ENCODE measurements at places on chromosomes 2 and 18.

DNA sequence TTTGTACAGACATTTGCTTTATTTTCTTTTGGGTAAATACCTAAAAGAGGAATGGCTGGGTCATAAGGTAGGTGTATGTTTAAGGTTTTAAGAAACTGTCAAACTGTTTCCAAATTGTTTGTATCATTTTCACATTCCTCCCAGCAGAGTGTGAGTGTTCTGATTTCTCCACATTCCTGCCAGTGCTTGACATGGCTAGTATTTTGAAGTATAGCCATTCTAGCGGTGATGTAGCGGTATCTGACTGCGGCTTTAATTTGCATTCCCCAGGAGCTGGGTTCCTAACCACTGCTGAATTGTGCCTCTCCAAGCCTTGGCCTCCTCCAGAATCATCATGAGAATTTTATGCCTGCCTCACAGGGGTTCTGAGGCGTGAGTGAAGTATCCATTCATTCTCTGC is 61.8 kb upstream of the ARL4C start:
- no peak for DNase-seq

GRCh38 chr2:118548880-118549488 is 298.5 kb downstream of the EN1 start:
- no peak for DNase-seq

DNA sequence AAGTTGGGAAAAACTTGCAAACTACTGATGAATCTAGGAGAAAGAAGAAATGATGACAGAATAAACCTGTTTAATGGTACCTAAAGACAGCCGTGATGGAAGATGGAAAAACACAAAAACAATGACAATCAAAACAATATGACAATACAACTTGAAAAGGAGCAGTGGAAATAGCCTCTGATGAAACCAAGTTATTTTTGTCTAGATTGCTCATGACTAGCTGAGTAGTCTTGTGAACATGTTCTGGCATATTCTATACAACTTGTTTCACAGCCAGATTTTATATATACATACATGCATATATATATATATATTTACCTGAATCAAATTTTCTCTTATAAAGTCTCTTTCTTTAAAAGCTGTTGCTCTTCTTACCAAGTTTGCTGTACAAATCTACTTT is 439.1 kb downstream of the TGIF1 start:
- DNase-seq, result no peak

GRCh38 chr2:235725016-235725489 is 231.2 kb downstream of the AGAP1 start:
- no peak for DNase-seq

GRCh38 chr18:45802814-45803492 is 22.5 kb upstream of the SIGLEC15 start:
- DNase-seq, result no peak

DNA sequence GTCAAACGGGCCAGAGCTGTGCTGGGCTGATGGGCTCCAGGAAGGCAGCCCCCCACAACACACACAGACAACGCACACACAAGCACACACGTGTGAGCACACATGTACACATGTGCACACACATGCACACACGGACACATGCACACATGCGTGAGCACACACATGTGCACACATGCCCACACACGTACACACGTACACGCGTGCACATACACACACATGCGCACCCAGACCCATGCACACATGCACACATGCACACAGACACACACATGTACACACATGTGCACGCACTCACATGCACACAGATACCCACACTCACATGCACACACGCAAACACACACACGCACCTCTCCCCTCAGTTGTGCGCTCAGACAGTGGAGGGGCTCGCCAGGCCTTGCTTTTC is 31.2 kb upstream of the HPCAL1 start:
- DNase-seq, result no peak

- no peak for DNase-seq
Measured at GRCh38 chr2:71856773-71857525, 290.7 kb downstream of the CYP26B1 start.

GRCh38 chr2:112156152-112156986 is 18.2 kb downstream of the FBLN7 start:
- DNase-seq, result no peak

DNA sequence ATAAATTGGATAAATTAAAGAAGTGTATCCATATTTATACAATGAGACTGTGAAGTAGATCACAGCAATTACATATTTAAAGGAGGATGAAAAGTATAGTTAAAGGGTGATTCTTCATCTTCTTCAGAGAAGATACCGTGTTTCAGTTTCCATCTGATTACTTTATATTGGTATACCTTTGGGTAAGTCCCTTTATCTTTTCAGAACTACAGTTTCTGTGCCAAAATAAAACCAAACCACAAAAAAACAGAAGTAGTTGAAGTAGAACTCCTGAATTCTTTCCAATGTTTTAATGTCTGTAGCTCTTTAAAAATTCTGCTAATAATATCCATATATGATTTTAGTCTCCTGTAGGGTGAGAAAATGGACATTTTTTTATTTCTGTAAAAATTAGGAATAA is 231.2 kb upstream of the LINC00305 start:
- no peak for DNase-seq

DNA sequence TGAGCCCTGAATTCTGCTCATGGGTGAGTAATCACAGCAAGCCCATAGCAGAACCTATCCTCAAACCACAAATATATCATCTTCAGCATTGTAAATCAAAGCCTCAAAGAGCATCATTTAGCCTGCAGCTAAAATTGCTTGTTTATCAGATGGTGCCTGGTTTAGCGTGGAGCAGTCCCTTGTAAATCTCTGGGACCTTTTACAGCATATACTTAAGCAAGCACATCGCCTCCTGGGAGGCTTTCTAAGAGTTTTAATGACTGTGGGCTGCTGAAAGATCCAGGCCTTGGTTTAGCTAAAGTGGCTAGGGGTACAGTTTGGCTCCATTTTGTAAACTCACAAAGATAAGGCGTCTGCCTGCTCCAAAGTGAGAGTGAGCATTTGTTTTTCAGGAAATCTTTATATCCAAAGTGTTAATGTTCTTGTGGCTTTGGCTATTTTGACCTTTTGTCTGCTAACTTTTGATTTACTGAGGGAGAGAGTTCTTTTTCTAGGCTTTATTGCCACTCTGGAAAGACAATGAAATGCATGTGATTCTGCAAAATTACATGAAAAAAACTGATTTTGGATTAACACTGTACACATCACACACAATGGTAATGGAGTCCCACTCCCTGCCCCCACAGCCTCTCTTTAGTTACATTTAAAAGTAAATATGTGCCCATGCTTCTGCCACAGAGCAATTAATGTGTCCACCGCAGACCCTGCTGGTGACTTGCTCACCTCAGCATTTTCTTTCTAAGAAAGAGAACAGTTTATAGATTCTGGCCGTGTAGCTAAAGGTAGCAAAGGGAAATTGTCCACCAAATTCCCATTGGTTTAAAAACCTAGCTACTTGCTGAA is 194.8 kb downstream of the LNPK start:
- DNase-seq, result no peak

DNA sequence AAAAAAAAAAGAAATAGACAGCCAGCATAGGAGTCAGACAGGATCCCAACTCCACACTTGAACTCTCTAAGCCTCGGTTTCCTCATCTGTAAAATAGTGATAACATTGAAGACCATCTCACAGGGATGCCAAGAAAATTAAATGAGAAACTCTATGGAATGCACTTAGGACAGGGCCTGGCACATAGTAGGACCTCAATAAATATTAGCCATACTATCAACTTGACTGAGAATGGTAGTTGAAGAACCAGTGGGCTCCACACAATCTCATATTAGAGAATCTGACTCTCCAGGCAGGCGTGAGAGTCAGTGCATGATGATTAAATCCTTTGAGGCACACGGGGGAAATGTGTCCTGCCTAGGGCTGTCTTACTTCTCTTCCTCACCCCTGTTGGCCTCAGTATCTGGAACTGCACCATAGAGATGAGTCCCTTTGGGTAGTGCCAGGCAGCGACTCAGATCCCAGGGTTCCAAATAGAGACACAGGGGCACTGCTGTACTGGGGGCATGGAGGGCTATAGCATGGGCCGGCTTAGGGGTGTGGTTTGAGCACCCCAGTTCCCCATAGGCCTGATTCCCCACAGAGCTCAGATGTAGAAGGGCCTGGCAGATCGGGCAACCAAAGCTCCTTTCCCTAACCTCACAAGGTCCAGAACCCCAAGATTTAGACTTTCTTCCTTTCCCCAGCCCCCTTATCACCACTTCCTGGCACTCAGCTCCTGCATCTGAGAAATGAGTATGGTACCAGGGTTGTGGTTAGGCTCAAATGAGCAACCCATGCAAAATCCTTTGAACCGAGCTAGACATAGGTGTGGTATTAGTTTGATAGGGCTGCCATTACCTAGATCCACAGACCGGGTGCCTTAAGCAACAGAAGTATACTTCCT is 51.3 kb upstream of the CAB39 start:
- DNase-seq, result no peak

- DNase-seq, result no peak
Measured at GRCh38 chr2:130882111-130882690, 45.5 kb downstream of the ARHGEF4 start.

- no peak for DNase-seq
Measured at GRCh38 chr2:205723179-205723578, 40.9 kb downstream of the NRP2 start.

DNA sequence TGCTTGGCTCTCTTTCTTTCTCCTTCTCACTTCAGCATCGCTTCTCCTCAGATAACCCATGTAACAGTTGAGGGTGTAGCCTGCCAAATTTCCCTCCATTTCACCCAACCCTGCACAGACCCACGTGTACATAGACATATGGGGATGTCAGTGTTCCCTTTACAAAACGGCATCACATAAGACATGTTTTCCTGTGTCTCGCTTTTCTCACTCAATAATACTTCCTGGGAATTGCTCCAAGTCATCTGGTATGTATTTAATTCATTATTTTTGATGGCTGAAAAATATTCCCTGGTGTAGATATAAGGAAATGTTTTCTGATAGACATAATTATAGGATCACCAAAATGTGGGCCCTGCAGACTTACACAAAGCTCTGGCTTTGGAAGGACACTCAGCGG is 176.8 kb downstream of the LOXHD1 start:
- no peak for DNase-seq

- no peak for DNase-seq
Measured at GRCh38 chr2:27033253-27033852, 588 bp downstream of the TMEM214 start.

- no peak for DNase-seq
Measured at GRCh38 chr2:144426355-144426754, 93.6 kb downstream of the ZEB2 start.

DNA sequence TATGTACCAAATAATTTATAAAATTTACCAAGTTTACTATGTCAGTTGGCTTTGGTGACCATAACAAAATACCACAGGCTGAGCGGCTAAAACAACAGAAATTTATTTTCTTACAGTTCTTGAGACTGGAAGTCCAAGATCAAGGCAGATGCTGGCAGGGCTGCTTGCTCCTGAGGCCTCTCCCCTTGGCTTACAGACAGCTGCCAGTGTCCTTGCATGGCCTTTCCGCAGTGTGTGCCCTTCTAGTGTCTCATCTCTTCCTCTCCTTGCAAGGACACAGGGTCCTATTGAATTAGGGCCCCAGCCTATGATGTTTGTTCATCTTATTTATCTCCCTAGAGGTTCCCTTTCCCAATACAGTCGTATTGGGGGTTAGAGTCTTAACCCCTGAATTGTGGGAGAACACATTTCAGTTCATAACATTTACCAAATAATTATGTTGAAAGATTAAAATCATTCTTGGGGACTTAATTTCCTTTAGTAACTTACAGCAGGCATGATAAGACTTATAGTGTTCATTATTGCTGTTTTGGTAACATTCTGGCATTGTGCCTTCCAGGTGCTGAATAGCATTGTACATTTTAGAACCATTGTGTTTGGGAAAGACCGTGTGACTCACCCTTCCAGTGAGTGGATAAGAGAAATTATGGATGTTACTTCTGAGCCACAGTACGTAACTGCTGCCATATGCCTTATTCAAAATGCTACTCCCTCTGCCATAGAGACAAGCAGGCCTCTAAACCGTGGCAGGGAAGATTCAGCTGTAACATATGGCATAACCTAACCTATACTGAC is 317.5 kb downstream of the TMX3 start:
- DNase-seq, result no peak

- DNase-seq, result no peak
Measured at GRCh38 chr18:63207835-63208234, 111.7 kb downstream of the BCL2 start.

DNA sequence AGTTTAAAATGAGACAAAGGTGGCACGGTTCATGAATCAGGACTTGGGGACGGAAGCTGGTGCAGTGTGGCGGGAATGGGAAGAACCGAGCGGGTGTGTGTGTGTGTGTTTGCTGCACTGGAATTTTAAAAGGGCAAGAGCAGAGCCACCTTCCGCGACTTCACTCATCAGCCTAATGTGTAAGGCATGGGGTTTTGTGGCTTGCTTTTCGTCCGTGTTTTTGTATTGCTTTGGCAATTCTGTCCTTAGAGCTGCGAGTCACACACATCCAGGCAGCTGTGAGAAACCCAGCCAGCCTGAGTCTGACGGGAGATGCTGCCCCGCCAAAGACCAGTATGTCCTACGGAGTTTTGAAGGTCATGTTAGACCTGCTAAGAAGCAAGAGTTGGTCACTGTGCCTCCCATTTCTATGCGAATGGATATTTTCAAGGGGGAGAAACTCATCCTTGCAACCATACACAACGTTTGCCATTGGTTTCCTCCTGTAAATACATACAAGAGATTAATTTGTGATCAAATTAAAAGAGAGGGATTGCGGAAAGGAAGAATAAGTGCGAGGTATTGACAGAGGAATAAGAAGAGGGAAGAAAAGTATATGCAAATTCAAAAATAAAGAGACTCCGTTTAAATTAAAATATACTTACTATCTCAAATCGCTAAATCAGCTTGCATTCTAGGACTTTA is 665 bp upstream of the CACNB4 start:
- no peak for DNase-seq

- DNase-seq, result no peak
Measured at GRCh38 chr18:51135364-51135763, 62.1 kb downstream of the MEX3C start.

DNA sequence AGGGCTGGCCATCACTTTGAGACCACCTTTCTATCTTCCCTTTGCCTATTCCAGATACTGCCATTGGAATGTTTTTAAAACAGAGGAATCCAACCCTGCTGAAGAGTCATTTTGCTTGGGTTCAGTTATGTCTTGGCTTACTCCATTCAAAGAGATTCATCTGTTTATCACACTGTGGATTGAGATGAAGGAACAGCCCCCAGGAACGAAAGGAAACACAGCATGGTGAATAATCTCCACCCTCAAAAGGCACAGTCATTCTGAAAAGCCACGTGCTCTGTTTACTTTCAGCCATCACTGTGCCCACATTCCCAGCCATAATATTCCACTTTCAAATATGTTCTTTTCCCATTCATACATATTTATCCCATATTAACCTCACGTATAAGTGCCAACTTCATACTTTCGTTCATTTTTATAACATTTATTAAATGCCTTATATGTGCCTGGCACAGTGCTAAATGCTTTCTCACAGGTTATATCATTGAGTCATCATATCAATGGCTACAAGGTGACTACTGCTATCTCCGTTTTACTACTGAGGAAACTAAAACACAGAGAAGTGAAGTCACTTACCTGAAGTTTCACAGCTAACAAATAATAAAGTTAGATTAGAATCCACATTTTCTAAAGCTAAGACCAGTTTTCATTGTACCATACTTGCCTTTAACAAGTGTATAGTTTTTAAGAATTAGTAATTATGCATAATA is 143.6 kb downstream of the OSR1 start:
- DNase-seq, result no peak

- DNase-seq, result no peak
Measured at GRCh38 chr2:117738991-117739839, 75.3 kb upstream of the DDX18 start.

- no peak for DNase-seq
Measured at GRCh38 chr18:32284284-32284683, 94.4 kb downstream of the MEP1B start.

All from NCI-H1048 (cell line).